ENCODE measurements at places on chromosomes 5 and 9.
A peak's percentile ranks its signal among the peaks of the same experiment; 100 is the strongest.

GRCh38 chr9:91991721-91992341, 41.8 kb upstream of the ROR2 start:
- DNase-seq: no peak

- no peak for DNase-seq
These were observed 116.1 kb upstream of the ACTBL2 start for GRCh38 chr5:57598756-57599155.

GRCh38 chr5:65861830-65862241, 64.5 kb upstream of the ERBIN start:
- no peak for DNase-seq

- no peak for DNase-seq
These were observed 150.2 kb downstream of the SGCD start for GRCh38 chr5:156477196-156477595.

GRCh38 chr9:5388026-5388819, 48.5 kb upstream of the RLN1 start:
- DNase-seq: no peak

- DNase-seq: no peak
These were observed 16.7 kb upstream of the SLC25A51 start for GRCh38 chr9:37920471-37921167.

DNA sequence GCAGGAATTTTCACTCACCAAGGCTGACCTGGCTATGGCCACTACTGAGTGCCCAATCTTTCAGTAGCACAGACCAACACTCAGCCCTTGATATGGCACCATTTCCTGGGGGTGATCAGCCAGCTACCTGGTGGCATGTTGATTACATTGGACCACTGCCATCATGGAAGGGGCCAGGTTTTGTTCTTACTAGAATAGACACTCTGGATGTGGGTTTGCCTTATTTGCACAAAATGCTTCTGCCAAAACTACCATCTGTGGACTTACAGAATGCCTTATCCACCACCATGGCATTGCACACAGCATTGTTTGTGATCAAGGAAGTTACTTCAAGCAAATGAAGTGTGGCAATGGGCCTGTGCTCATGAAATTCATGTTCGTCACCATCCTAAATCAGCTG, 69.7 kb upstream of the SH3GL2 start:
- DNase-seq: no peak

DNA sequence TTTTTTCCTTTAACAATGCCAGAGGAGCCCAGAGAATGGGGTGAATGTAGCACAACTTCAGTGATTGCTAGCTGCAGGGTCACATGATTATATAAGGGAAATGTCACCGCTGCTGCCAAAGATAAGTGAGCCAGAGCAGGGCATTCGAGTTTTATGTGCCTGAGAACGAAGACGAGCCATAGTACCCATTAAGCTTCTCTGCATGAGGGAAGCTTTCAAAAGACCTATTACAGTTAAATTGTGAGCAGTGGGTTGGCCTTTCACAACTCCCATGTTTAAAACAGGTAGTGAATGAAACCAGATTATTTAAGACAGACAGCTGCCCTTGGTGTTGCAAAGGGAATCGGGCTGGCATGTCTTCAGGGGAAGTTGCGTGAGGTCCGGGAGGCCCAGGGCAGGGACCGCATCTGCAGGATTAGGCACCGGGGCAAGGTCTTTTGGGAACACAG, 82.4 kb upstream of the TNFAIP8 start:
- DNase-seq: no peak

DNA sequence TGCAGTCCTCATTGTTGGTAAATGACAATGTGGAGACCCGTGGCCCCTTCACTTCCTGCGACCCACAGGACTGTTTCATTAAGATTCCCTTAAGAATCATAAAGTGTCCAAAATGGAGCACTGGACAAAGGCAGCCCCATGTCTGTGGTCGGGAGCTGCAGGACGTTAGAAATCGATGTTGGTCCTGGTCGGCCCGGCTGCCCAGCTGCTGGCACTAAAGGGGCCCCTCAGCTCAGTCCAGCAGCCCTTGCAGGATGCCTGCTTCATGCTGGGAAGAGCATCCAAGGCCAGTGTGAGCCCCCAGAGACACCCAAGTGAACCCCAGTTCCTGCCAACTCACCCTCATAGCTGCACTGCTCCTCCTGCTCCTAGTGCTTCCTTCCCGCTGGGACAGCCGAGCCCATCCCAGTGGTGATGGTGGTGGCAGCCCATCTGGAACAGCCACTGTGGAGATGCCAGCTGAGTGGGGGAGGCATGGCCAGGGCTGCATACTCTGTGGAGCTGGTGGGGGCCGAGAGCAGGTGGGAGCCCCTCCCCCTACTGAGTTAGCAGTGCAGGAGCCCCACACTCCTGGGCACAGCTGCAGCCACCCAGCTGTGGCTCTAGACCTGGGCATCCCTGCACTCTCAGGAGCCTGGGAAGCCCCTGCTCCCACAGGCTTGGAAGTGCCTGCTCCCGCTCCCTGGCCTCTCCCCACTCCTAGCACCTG, 168.0 kb upstream of the IRX2 start:
- DNase-seq: no peak

GRCh38 chr9:99040911-99041582, 63.9 kb upstream of the TGFBR1 start:
- no peak for DNase-seq

- DNase-seq: no peak
These were observed 174.0 kb downstream of the MAN2A1 start for GRCh38 chr5:109863752-109864151.

- no peak for DNase-seq
These were observed 231.3 kb upstream of the TYRP1 start for GRCh38 chr9:12461763-12462460.

GRCh38 chr9:131609099-131609830, 63.9 kb downstream of the PRRT1B start:
- no peak for DNase-seq

GRCh38 chr9:86839522-86839921, 107.8 kb downstream of the GAS1 start:
- DNase-seq: no peak

DNA sequence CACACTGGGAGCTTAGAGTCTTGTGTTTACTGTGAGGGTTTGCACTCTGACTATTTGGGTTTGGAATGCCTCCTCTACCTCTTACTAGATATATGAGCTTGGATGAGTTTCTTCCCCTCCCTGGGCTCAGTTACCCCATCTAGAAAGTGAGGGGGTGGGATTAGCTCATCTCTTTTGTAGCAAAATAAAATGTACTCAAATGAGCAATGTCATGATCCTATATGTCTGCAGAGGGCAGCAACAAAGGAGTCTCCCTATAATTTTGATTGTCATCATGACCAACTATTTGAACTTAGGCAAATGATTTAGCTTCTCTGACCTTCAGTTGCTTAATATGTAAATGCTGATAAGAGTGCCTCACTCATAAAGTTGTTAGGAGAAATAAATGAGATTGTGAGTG, 109.0 kb downstream of the DPYSL3 start:
- no peak for DNase-seq

GRCh38 chr9:122246666-122247065, 17.9 kb upstream of the LHX6 start:
- DNase-seq: no peak

GRCh38 chr5:95842854-95843544, 20.5 kb upstream of the GLRX start:
- DNase-seq: no peak

DNA sequence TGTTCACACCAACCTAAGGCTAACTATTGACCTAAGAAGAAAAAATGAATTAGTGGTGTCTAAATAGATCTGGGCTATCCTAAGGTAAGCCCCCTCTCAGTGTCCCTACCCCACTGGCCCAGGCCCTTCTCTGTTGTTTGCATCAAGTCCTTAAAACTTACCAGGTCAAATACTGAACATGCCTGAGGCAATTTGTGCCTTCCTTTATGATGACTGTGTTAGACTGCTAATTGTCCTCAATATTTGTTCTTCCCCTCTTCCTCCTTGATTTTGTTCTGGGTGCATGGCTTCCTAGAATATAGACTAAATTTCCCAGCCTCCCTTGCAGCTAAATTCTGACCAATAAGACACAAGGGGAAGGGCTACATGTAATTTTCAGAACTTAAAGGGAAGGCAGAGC, 199.9 kb downstream of the ADAMTS12 start:
- no peak for DNase-seq

DNA sequence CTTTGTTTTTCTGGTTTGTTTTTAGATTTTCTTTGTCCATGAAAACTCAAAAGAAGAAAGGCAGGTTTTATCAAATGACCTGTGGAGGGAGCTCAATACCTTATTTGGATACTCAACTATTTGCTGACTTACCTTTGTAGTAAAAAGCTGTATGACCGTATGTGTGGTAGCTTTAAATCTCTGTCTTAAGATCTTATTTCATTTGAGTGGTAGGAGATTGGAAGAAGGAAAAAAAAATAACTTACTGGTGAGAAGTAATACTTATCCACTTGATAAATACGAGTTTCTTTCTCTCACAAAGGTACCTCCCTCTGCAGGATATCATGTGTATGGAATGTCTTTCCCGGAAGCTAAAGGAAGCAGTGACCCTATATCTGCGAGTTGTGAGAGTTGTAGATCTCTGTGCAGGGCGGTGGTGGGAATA, 15.0 kb downstream of the FBXO38 start:
- no peak for DNase-seq

- no peak for DNase-seq
These were observed 143.2 kb downstream of the PSAT1 start for GRCh38 chr9:78439866-78440830.

- peak; percentile 7 for DNase-seq
These were observed 1.4 kb downstream of the ZSWIM6 start for GRCh38 chr5:61333321-61333953.

- no peak for DNase-seq
These were observed 784.1 kb downstream of the MAT2B start for GRCh38 chr5:164289526-164289925.

- DNase-seq: peak; percentile 82
These were observed 112.9 kb upstream of the LMX1B start for GRCh38 chr9:126500600-126501382.

- no peak for DNase-seq
These were observed 654 bp upstream of the TUT7 start for GRCh38 chr9:86354818-86355309.

GRCh38 chr9:101246691-101247090, 138.1 kb downstream of the BAAT start:
- DNase-seq: no peak

- no peak for DNase-seq
These were observed 16.0 kb upstream of the PAPPA start for GRCh38 chr9:116137581-116137980.

DNA sequence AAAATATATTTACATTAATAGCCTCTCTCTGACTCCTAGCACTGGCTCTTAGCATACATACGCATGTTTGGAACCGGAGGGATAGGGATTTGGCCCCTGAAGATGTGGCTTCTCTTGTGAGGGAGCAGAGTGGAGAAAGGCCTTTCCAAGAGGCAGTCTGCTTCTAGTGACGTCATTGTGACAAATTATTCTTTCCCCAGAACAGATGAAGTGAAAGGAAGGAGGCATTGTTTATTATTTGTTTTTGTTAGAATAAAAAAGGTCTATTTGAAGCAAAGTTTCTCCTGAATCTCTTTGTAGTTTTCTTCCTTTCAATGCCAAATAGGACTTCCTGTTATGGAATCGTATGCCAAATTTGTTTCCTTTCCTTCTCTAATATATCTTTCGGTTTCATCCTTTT, 361.6 kb downstream of the ICE1 start:
- no peak for DNase-seq

- no peak for DNase-seq
These were observed 233.1 kb upstream of the GAS1 start for GRCh38 chr9:87180361-87180760.

DNA sequence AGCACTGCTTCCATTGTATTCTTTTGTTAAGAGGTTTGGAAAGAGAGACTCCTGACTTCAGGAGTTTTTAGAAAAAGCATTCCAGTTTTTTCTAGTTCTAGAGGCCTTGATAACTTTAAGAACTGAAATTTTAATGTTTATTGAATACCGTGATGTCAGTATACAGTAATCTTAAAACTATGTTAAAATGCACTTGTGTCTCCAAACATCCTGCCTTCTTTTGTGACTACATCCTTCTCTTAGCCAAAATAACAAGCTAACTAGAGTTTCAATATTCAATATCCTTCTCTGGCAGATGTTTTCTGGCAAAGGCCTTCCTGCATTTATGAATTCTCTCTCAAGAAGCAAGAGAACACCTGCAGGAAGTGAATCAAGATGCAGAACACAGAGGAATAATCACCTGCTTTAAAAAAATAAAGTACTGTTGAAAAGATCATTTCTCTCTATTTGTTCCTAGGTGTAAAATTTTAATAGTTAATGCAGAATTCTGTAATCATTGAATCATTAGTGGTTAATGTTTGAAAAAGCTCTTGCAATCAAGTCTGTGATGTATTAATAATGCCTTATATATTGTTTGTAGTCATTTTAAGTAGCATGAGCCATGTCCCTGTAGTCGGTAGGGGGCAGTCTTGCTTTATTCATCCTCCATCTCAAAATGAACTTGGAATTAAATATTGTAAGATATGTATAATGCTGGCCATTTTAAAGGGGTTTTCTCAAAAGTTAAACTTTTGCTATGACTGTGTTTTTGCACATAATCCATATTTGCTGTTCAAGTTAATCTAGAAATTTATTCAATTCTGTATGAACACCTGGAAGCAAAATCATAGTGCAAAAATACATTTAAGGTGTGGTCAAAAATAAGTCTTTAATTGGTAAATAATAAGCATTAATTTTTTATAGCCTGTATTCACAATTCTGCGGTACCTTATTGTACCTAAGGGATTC, 43.1 kb downstream of the NDFIP1 start:
- no peak for DNase-seq

DNA sequence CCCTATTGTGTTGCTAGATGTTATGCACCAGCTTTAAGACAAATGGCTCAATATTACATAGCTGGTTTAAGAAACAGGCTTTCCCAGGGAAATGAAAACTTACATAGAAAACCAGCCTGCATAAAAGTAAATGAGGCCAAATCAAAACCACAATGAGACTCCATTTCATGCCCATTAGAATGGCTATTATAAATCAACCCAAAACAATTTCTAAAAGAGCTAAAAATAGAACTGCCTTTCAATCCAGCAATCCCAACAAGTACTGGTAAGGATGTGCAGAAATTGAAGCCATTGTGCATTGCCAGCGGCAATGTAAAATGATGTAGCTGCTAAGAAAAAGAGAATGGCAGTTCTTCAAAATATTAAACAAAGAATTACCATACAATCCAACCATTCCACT, 1170.0 kb upstream of the CDH9 start:
- DNase-seq: no peak

Measured in NCI-H524 (cell line).